NCI-H1048 (cell line): ENCODE measurements at places on chromosomes 16 and 17.

- DNase-seq: no peak
Measured at GRCh38 chr17:49209061-49209571, 1.3 kb downstream of the GNGT2 start.

DNA sequence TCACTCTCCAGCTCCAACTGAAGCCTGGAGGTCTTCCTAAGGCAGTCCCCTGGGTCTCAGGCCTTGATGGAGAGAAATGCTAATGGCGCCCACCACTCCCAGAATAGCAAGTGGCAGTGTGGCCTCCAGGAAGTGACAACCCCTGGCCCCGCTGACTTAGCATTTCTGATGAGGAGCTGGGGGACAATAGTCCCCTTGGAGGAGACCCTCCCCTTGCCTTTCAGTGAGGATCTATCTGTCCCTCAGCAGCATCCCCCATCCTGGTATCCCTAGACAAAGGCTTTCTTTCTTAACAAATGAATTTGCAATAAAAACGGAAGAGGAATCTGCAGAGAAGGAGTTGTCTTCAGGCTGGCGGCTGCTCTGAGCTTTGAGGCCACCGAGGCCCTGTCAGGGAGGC is 68.8 kb downstream of the LITAF start:
- no peak for DNase-seq

DNA sequence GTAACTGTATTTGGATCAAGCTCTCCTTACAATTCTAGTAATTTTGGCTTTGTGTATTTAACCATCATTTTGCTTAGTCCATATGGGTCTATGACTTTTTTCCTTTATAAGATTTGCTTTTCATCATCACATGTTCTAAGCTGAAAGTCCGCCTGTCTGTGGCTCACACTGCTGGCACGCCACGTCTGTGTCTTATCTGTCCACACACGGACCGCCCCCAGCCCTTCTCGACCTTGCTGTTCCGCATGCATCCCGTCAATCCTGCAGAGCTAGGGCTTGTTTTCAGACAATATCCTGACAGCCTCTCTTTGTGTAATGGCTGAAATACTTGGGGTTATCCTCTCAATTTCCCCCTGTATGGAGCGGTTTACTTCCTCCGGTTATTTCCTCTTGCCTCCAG is 8.4 kb upstream of the ALDH3A1 start:
- no peak for DNase-seq

GRCh38 chr16:75578212-75578611 is 12.0 kb downstream of the GABARAPL2 start:
- DNase-seq: no peak

DNA sequence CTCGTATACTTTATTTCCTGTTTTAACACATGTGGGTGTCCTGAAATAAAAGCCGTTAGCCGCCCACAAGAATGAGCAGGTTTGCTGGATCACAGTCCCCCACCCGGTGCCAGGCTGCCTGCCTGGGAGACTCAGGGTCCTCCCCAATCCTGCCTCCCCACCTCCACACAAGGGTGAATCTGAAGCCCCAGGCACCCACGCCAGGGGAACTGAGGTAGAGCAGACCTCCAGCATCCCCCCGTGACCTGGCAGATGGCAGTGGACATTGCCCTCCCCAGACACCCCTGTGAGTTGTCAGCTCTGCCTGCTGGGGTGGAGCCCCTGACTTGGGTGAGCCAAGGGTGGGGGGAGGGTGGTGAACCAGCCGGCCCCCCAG is 114.8 kb downstream of the METRNL start:
- no peak for DNase-seq

- DNase-seq: peak; percentile 11
Measured at GRCh38 chr16:84726079-84726668, 26.4 kb downstream of the USP10 start.

- no peak for DNase-seq
Measured at GRCh38 chr17:80738020-80738808, 193.6 kb downstream of the RPTOR start.

DNA sequence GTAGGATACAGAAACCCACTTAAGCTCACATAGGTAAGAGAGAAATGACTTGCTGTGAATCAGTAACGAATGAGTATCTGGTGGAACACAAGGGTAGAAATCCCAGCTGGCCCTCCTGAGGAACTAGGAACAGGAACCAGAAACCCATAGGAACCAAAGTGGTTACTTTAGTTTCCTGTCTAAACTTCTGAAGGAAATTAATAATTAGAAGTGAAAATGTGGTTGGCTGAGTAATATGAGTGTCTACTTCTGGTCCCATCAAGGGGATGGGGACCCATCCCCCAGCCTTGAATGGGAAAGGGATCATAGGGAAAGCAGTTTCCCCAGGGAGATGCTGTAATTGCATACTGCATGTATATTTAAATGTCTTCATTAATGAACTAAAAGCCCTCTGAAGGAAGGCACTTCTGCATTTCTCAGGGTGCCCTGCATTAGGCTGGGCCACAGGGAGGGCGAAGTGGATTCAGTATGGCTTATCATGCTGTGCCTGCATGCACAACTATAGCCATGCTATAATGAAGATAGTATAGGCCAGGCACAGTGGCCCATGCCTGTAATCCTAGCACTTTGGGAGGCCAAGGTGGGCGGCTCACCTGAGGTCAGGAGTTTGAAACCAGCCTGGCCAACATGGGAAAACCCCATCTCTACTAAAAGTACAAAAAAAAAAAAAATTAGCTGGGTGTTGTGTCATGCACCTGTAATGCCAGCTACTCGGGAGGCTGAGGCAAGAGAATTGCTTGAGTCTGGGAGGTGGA is 45.6 kb downstream of the CYB5B start:
- no peak for DNase-seq

GRCh38 chr17:9095390-9095789 is 74.1 kb downstream of the NTN1 start:
- DNase-seq: no peak

DNA sequence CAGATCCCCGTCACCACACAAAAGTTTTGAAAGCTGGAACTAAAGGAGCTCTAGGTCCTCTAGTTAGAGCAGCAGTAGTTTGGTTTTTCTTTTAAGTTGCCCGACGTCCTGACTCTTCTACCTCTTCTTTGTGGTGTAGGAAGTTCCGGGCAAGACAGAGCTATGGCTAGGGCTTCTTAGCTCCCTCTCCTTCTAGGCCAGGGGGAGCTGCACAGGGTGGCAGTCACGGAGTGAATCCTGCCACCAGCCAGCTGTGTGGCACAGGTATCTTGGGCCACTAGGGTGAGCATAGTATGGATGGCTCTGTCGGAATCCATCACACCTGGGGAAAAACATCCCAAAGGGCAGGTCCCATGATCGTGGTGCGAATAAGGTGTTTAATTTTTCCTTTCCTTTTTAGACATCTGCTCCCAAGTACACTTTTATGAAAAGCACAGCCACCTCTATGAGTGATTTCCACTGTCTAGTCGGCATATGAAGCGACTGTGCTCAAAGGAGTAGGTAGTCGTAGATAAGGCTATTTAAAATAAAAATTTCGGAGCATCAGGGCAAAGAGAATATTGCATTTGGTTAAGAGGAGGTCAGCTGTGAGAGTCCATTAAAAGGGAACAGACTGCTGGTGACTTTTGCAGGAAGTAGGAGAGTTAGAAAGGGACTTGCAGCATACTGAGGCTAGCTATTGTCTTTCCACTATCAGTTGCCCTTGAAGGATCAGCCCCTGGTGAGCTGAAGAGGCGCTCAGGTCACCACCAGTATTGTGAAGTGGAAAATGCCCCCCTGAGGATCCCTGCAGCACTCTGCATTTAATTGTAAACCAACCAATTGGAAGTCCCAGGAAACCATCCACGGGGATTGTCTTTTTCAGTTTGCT is 2.1 kb downstream of the PRKCA start:
- no peak for DNase-seq

GRCh38 chr17:67606896-67607604 is 110.7 kb upstream of the NOL11 start:
- DNase-seq: no peak

GRCh38 chr16:17323171-17323570 is 147.6 kb downstream of the XYLT1 start:
- no peak for DNase-seq
